GM19239 (cell line): ENCODE measurements at places on chromosomes 5 and 9.
A peak's percentile ranks its signal among the peaks of the same experiment; 100 is the strongest.

DNA sequence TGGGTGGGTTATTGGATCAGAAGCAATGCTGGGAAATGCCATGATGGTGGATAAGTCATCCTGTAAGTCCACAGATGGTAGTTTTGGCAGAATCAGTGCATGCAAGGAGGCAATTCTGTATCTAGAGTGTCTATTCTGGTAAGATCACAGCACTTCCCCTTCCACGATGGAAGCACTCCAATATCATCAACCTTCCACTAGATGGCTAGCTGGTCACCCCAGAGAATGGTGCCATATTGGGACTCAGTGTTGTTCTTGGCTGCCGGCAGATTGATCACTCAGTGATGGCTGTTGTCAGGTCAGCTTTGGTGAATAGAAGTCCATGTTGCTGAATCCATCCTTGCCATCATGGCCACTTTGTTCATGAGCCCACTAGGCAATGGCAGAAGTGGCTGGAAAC lies 553.5 kb downstream of the CSNK1G3 start:
- DNase-seq: no peak

- no peak for DNase-seq
Measured at GRCh38 chr9:4508907-4509589, 18.8 kb downstream of the SLC1A1 start.

DNA sequence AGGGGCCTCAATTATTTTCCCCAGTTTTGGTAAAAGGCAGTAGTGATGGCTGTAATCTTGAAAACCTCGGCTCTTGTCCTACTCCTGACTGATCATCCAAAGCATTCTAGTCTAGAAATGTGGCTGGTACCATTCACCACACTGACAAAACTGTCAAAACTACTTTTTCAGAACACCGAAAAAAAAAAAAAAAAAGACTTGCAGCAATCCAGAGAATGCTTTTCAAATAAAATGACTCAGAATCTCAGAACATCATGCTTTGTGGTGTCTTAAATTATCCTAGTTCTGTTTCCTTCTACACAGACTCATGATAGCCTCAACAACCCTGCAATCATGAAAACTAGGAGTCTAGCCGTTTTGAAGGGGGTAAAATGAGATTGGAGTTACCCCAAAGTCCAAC lies 13.4 kb downstream of the SLC28A3 start:
- no peak for DNase-seq

- DNase-seq: no peak
Measured at GRCh38 chr5:90675222-90675621, 116.6 kb downstream of the ADGRV1 start.

GRCh38 chr9:130051855-130052254 lies 1.9 kb upstream of the GPR107 start:
- DNase-seq: no peak

DNA sequence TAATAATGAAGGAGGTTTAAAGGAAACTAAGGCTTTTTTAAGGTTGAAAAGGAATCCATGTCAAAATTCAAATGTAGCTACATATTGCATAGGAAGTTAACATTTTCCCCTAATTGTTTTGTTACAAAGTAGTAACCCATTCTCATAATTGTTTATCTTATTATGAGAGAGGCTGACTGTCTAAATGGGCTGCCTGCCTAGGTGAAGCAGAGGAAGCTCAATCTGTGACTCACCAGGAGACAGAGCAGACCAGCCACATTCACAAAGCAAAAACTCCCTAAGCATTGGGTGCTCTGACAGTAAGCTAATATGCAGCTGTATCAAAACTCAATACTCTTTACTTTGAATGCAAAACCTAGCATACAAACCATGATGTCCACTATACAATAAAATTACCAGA lies 208.5 kb downstream of the ROR2 start:
- DNase-seq: no peak

DNA sequence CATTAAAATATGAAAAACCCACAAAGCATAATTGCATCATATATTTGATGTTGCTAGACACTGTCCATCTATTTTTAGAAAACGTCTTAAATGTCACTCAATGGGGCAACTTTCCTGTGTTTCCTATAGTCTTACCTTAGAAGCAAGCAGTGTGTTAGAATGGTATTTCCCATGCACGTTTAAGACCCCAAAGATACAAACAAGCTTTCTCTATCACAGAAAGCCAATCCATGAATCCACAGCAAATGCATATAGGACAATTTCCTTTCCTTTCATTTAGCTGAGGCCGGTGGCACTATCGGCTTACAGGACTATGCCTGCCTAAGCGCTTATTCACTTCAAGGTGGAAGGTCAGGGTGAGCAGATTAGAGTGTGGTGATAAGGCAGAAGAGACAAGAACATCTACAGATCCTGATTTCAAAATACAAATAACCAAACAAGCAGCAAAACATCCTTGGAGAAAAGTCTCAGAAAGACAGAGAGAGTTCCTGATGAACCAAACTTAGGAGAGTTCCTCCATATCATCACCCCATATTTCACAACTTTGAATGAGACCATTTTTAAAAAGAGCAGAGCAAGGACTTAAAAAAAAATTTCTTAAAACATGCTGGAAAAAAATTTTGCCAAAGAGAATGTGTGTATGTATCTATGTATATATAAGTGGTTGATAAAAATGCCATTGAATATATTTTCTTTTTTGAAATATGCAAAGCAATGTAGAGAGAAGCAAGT lies 57.2 kb downstream of the MEF2C start:
- no peak for DNase-seq

DNA sequence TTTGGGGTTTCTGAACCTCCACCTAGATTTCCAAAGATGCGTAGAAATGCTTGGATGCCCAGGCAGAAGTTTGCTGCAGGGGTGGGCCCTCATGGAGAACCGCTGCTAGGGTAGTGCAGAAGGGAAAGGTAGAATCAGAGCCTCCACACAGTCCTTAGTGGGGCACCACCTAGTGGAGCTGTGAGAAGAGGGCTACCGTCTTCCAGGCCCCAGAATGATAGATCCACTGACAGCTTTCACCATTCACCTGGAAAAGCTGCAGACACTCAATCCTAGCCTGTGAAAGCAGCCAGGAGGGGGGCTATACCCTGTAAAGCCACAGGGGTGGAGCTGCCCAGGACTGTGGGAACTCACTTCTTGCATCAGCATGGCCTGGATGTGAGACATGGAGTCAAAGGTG lies 13.3 kb upstream of the HSDL2 start:
- DNase-seq: no peak

- DNase-seq: no peak
Measured at GRCh38 chr5:33474931-33475499, 34.2 kb downstream of the TARS1 start.

DNA sequence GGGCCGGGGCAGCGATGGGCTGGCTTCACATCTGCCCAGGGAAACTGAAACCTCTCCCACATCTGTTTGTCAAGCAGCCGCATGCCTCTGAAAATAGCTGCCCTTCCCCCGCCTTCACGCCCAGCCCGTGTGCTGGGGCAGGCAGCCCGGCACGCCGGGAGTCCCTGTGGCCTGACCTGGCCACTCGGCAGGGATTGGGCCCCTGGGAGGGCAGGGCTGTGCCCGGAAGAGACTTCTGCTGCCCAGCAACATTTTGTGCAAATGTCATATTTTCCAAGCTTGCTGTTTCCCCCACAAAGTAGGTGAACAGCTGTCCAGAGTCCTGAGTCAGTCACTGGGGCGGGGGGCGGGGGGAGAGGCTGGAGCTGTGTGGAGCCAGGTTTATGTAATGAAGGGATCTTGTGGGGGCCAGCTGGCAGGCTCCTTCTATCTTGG lies 8.2 kb downstream of the COL27A1 start:
- no peak for DNase-seq

GRCh38 chr5:10580531-10581423 lies 16.9 kb downstream of the ANKRD33B start:
- no peak for DNase-seq

- no peak for DNase-seq
Measured at GRCh38 chr5:176677209-176677939, 30.1 kb downstream of the TSPAN17 start.

DNA sequence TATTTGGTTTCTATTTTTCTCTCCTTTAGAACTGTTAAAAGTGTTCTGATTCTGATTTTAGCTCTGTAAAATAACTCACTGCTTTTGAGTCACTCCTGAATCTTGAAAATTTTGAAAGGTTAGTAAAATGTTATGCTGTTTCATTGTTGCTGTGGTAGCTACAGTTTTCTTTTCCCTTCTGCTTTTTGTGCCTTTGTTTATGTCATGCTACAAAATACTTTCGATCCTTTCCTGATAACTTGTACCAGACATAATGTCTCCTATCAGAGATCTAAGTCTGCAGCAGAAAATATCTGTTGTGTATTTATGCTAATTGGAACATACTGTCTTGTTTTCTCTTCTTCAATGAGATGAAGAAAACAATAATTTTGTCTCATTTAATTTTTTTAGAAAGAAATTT lies 26.9 kb upstream of the CEP120 start:
- DNase-seq: no peak

DNA sequence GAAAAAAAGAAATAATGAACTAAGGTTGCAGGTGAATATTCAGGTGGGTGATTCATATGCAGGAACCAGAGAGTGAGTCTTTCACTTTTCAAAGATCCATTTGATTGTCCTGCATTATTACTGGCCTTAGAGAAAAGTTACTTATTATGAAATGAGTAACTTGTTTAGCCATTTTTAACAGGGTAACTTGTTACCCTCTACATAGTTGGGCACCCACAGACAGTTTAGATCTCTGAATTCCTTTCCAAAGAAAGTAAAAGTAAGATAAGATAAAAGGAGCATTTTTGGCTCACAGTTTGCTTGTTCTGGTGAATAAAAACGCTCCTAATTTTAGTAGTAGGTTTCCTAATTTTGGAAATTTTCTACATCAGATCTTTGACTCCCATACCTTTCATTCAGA lies 54.1 kb upstream of the DAB2 start:
- DNase-seq: no peak

GRCh38 chr9:129267141-129267540 lies 89.1 kb upstream of the IER5L start:
- DNase-seq: no peak

- no peak for DNase-seq
Measured at GRCh38 chr5:41793141-41793770, 77.0 kb downstream of the OXCT1 start.

GRCh38 chr5:32474209-32474854 lies 29.8 kb upstream of the ZFR start:
- DNase-seq: no peak

GRCh38 chr9:108545436-108545835 lies 310.4 kb downstream of the ACTL7B start:
- DNase-seq: no peak

DNA sequence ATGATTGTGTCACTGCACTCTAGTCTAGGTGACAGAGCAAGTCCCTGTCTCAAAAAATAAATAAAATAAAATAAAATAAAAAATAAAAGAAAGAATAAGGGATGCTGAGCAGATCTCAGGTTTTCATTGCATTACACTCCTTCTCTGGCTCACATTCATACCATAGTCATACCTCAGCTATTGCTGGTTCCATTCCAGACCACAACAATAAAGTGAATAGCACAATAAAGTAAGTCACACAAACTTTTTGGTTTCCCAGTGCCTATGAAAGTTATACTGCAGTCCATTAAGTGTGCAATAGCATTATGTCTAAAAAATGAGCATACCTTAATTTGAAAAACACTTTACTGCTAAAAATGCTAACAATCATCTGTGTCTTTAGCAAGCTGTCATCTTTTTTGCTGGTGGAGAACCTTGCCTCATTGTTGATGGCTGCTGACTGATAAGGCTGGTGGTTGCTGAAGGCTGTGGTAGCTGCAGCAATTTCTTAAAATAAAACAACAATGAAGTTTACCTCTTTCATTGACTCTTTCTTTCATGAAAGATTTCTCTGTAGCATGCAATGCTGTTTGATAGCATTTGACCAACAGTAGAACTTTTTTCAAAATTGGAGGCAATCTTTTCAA lies 415.7 kb downstream of the ZNF608 start:
- no peak for DNase-seq

- DNase-seq: no peak
Measured at GRCh38 chr5:150077060-150077459, 9.3 kb downstream of the CSF1R start.

GRCh38 chr5:90746119-90746518 lies 187.5 kb downstream of the ADGRV1 start:
- no peak for DNase-seq

GRCh38 chr9:134333234-134333873 lies 7.1 kb downstream of the RXRA start:
- DNase-seq: no peak

DNA sequence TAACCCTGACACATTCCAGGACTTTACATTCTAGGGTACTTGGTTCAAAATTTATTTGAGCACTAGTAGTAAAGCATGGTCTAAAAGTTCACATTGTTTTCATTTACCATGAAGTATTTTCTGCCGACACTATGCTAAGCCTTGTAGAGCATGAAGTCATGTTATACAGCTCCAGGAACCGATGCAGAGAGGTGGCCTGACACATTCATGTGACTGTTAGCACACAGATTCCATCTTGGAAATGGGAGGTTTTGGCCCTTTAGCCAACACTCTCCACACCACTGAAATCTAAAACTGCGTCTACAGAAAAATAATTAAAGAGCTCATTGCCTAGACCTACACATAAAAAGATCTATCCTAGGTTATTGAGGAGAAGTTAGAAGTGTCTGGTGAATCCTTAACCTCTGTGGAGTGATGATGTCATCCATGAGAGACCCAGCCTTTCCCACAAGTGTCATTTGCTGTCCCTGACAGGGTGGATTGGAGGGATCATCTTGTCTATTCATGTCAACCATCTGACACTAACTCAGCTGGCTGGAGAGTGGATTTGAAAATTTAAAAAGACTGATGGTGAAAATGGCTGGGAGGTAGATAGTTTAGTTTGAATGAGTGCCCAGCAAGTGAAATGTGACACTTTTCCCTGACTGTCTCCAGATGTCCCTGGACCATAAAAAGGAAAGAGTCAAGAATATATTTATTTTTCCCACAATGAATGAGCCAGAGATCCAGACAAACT lies 1.3 kb downstream of the RANBP3L start:
- no peak for DNase-seq

DNA sequence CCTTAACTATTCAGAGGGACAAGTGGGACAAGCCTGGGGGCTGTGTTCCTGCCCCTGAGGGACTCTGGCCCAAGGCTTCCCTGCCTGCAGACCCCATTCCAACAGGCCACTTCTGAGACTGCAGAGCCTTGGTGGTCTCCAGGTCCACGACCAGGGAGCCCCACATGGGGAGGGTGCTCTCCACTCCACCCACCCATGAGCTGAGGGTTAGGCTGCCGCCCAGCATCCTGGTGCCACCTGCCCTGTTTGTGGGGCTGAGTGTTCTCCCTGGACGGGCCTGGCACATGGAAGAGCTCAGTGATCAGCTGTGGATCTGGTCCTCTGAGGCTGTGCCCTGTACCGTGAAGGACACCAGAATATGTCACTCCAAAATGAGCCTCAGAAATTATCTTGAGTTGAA lies 2.5 kb upstream of the ABO start:
- no peak for DNase-seq

GRCh38 chr5:73735032-73735734 lies 109.2 kb downstream of the ARHGEF28 start:
- no peak for DNase-seq

GRCh38 chr5:175321927-175322532 lies 122.0 kb downstream of the DRD1 start:
- no peak for DNase-seq

- DNase-seq: peak; percentile 62
Measured at GRCh38 chr5:43396762-43397304, 15.4 kb downstream of the CCL28 start.
